ENCODE measurements at places on chromosomes 5 and 9.

DNA sequence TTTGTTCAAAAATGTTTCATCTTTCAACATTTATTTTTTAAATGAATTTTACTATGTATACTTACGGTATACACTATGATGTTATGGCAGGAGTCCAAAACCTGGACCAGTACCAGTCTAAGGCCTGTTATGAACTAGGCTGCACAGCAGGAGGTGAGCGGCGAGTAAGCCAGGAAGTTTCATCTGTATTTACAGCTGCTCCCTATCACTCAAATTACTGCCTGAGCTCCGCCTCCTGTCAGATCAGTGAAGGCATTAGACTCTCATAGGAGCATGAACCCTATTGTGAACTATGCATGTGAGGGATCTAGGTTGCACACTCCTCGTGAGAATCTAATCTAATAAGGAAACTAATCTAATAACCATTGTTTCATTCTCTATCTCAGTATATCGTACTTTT, 715.5 kb upstream of the PTPRD start:
- DNase-seq, result no peak

DNA sequence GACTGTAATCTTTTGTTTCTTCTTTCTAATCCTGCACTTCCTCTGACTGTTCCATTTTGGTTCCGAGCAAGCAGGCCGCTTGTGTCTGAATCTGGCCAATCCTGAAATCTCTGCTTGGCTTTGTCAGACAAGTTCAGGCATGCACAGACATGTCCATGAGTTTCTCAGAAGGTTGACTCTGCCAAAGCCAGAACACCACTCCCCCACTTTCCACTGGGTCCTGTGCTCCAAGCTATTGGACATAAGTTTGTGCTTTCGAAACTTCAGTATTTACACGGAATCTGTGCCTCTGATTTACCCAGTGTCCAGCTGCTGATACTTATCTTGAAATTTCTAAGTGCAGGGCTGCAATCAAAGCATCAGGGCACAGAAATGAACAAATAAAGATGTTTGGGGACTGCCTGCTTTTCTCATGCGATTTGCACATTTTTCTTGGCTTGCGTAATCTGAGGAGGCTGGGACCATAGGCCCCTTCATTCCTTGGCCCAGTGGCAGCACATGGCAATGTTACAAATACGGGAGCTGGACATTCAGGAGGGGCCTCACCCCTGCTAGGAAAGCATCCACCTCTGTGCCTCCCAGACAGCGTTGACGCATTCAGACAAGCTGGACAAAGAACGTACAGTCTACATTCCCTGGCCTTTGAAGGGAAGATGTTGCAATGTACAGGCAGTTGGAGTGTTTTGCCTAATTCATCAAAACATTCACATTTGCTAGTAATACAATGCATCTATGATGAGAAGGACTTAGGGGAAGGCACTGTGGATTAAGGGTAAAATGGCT, 209.2 kb upstream of the PAPPA start:
- no peak for DNase-seq

- DNase-seq, result no peak
Observed at GRCh38 chr5:126456217-126456820, 33.1 kb downstream of the GRAMD2B start.

DNA sequence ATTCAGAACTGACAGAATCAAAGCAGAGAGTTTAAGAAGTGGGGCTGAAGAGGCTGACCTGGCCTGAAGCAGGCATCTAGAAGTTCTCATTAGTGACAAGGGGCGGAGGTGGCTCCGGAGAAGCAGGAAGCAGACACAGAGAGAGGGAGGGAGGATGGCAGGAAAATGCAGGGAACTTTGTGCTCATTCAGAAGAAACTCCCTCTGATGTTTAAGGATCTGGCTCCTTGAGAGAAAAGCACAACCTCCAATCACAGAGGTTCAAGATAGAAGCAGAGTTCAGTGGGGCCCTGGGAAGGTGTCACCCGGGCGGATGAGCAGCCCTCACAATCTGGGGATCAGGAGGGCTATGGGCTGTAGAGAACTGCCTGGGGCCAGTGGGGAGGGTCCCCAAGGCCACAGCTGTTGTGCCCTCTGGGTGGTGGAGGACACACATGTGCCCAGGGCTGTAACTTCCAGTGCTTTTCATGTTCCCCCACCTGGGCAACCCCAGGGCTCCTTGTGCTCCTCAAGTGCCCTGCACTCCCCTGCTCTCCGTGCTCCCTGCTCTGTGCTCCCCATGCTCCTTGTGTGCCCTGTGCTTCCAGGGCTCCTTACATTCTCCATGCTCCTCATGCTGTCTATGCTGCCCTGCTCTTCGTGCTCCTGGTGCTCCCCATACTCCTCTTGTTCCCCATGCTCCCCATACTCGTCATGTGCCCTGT, 51.4 kb downstream of the TRIP13 start:
- DNase-seq, result no peak

DNA sequence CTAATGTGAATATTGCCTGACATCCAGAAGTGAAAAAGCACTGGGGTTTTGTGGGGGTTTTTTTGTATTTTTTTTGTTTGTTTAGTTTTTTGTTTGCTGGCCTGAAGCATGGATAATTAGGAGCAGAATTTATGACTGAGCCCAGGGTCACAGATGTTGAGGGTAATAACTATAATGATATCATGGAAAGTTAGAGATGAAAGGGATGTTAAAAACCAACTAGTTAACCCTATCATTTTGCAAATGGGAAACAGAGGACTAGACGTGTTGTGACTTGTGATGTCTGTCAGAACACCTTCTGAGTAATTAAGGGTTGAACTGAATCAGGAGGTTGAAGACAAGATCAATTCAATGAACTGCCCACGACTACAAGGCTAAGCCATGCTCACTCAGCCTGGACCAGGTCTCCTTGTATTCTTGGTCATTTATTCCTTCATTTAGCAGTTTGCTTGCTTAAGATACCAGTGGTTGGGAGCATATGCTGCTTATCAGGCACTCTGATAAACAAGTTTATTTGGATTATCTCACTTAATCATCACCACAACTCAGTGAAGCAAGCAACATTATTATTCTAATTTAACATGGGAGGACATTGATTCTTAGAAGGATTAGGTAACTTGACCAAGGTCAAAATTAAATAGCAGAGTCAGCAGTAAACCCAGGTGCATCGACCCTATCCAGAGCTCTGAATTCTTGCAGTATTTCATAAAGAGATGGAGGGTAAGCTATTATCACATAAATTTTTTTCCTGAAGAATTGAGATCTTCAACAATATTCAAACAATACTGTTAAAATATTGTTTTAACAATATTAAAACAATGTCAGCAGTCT, 75.7 kb upstream of the PIK3R1 start:
- DNase-seq, result no peak

- DNase-seq, result no peak
Observed at GRCh38 chr5:115084246-115084793, 85.4 kb downstream of the TRIM36 start.

DNA sequence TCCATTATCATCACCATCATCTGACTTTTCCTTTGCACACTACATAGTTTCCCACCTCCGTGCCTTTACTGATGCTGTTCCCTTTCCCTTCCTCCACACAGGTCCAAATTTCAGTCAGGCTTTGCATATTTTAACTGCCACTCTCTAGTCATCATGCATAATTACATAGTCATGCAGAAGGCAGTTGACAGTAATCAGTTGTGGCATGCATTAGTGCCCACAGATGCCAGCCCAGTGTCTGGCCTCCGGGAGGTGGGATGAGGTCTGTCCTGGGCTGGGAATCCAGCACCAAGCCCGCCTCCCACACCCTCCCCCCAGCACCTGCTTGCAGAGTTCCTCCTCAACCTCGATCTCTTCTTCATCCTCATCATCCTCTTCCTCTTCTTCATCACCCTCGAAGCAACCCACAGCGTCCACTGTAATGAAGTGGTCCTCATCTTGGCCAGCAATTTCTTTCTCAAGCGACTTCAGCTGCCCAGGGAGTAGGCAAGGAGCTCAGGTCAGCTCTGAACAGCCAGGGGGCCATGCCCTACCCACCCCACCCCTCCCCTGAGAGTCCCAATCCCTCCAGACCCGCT, 8.8 kb downstream of the BBLN start:
- no peak for DNase-seq
